ENCODE measurements at places on chromosomes 4 and X.

DNA sequence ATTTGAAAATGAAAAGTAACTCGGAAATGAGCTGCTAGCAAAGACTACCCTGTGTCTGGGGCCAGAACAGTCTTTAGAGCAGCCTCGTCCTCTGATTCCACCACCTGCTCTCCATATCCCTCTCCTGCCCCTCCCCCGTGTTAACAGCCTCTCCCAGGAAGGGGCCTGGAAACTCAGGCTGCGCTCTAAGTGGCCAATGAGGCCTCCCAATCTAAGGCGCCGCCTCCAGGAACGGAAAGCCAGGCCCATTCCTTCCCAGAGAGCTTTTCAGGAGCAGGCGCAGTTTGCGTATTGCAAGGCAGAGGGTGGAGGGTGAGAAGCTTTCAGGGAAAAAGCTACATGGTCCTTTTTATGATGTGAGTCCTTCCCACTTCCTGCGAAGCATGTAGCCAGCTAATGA lies 31.2 kb downstream of the RS1 start:
- no peak for DNase-seq

GRCh38 chr4:159077702-159078495 lies 25.0 kb upstream of the RAPGEF2 start:
- DNase-seq: no peak

DNA sequence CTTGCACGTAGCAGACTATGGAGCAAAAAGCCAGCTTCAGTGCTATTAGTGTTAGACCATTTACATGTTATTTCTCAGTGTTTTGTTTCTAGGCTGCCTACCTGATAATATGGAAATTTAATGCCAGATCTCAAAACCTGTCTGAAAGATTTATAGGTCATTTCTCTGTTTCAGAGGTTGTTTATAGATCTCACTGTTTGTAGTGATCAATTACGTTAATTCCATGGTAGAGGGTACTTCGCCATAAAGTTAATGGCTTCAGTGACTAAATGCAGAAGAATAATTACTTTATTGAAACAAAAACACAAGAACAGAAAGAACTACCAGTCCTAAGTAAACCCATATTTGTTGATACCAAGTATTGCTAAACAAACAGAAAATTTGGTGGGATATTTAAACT lies 420.8 kb downstream of the ARHGAP24 start:
- no peak for DNase-seq

- no peak for DNase-seq
These were observed 74.1 kb downstream of the ANOS1 start for GRCh38 chrX:8657883-8658282.

GRCh38 chr4:92231511-92231910 lies 72.3 kb upstream of the GRID2 start:
- DNase-seq: no peak

DNA sequence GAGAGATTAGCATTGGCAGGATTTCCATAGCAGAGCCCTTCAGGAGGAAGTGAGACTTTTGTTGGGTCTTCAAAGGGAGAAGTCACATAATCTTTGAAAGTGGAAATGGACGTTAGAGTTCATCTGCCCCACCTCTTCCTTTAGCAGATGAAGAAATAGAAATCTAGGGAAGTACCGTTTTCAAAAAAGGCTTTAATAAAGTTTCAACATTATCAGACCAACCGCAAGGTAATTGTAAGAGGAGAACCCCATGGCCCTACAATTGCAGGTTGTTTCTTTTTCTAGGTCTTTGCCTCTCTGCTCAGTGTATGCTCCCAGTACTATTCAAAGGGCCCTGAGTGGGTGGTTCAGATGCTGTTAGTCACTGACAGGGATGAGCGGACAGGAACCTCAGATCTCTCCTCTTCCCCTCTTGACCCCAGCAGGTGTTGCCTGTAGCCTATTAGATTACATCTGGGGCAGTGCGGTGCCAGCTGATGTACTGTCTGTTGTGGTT lies 48.6 kb upstream of the AP1S2 start:
- no peak for DNase-seq

DNA sequence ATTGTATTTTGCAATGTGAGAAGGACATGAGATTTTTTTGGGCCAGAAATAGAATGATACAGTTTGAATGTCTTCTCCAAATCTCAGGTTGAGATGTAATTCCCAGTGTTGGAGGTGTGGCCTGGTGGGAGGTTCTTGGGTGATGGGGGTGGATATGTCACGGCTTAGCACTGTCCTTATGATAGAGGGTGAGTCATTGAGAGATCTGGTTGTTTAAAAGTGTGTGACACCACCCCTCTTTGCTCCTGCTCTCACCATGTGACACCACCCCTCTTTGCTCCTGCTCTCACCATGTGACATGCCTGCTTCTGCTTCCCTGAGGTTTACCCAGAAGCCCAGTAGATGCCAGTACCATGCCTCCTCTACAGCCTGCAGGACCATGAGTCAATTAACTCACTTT lies 1226.9 kb downstream of the PCDH7 start:
- no peak for DNase-seq

DNA sequence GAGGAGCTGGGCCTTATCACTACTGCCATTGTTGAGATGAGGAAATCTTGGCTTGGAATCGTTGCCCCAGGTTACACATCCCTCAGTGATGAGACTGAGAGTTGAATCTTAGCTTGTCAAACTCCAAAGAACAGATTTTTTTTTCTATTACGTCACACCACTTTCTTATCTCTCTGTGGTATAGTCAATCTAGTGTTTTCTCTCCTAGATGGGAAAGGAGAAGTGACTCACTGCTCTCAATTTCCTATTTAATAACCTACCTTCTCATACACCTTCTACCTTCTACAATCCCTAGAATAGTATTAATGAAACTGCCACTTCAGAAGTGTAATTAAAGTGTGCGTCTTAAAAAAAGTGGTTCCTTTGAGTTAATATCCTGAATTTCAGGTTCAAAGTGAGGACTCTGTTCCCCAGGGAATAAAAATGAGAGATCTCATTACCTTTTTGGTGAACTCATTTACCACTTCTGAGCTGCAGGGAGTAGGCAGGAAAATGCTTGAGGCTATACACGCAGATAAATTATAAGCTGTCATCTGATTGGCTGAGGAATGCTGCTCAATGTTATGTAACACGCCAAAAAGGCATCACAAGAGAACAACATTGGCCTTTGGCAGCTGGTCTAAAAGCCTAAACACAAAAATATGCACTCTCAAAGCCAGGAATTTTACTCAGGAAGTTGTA lies 59.3 kb downstream of the MAD2L1 start:
- DNase-seq: no peak

GRCh38 chr4:76420762-76421581 lies at the start of gene CCDC158:
CCDC158 (minus strand) TSS chr4:76421141; CDS start chr4:76403207, 17,934 bp downstream.
- no peak for DNase-seq

DNA sequence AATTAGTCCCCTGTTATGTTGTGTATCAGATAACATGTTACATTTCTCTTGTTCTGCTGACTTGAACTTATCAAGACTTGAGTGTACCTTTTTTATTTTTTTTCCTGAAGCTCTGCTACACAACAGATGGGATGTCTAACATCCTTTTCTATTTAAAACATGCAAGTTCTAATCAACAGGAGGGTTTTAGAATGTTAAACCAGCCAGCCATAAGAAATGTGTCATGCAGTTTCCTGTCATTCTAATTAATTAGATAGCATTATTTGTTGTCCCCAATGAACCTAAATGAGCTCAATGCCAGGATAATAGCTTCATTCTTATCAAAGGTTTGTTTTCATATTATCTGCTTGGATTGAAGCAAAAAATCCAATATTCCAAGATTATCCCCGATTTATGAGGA lies 958.2 kb downstream of the PCDH7 start:
- DNase-seq: no peak

- DNase-seq: no peak
These were observed 5.6 kb downstream of the PRDM5 start for GRCh38 chr4:120916937-120917336.

GRCh38 chr4:15562114-15562513 lies 92.4 kb downstream of the CC2D2A start:
- no peak for DNase-seq

GRCh38 chr4:8216443-8217245 lies 17.6 kb downstream of the SH3TC1 start:
- no peak for DNase-seq

GRCh38 chr4:102599886-102600285 lies 98.7 kb downstream of the NFKB1 start:
- no peak for DNase-seq

- no peak for DNase-seq
These were observed 129.0 kb upstream of the STX18 start for GRCh38 chr4:4670869-4671268.

- DNase-seq: no peak
These were observed 63.6 kb downstream of the PALLD start for GRCh38 chr4:168560184-168561180.

DNA sequence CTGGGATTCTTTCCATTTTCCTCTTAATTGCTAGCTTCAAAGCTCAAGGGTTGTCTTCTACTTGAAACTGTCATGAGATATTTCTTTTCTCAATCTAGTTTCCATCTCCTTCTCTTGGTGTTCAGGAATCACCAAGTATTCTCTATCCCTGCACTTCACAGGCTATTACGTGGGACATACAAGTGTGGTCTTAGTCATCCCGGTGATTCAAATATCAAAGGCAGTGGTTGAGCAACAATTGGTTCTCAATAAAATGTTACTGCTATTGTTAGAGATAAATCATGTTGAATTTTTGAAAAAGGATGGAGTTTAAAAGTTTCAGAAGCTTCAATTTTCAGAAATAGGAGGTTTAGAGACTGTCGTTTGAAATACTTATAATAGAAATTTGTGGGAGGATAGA lies 812.9 kb downstream of the FSTL5 start:
- no peak for DNase-seq

All from stimulated activated CD4-positive, alpha-beta T cell treated with anti-CD3 and anti-CD28 coated beads, Interleukin-15, amount 100 ng/mL, for 1 hour (primary cell).